Breast epithelium (tissue), 4 donors: ENCODE measurements at places on chromosomes 1 and 21.

DNA sequence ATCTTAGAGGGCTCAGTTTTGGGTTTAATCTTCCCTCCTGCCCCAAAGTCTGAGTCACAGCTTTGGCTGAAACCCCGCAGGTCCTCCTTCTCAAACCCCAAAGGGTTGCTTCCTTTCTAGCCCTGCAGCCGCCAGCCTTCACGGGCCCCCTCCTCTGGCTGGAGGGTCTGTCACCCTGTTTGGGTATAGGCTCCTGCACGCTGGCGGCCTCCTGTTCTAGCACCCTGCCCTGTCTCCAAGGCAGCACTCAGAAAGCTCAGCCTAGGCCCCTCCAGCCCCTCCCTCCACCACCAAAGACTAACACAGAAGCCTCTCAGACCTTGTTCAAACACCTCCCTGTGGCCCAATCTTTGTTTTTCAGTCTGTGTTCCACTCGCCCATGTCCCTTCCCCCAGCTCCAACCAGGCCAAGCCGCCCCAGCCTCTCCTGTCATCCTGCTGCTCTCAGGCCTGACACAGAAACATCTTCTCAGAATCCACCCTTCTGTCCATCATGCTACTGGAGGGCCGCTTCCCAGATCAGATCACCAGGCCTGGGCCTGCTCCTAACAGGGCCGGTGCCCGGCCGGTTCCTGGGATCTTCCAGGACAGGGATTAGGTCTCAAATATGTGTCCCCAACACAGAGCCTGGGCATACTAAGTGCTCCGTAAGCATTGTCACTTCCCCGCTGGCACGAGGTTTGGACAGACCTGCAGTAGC lies 35.6 kb downstream of the HTR6 start:
- DNase-seq, result no peak

- DNase-seq, result no peak
Observed at GRCh38 chr1:112245114-112245513, 150.9 kb upstream of the CTTNBP2NL start.

- no peak for DNase-seq
Observed at GRCh38 chr1:51907079-51907702, 28.7 kb upstream of the NRDC start.

- no peak for DNase-seq
Observed at GRCh38 chr1:2465371-2466269, 10.5 kb upstream of the PLCH2 start.

- no peak for DNase-seq
Observed at GRCh38 chr1:46699666-46700065, 19.2 kb downstream of the EFCAB14 start.

DNA sequence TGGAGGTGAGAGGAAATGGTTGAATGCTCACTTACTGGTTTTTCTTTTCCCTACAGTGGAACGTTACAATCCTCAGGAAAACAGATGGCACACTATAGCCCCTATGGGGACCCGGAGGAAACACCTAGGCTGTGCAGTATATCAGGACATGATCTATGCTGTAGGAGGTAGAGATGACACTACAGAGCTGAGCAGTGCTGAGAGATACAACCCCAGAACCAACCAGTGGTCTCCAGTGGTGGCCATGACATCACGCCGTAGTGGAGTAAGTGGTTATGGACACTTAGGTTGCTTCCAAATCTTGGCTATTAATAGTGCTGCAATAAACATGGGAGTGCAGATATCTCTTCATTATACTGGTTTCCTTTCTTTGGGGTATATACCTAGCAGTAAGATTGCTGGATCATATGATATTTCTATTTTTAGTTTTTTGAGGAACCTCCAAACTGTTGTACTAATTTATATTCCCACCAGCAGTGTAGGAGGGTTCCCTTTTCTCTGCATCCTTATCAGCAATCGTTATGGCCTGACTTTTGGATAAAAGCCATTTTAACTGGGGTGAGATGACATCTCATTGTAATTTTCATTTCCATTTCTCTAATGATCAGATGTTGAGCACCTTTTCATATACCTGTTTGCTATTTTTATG lies 48.8 kb upstream of the DARS2 start:
- no peak for DNase-seq

GRCh38 chr1:9593492-9594465 lies 5.1 kb downstream of the TMEM201 start:
- DNase-seq, result no peak
